Activated T-helper 9 cell treated with anti-CD3 and anti-CD28 coated beads, Interleukin-2, amount 50 U/mL, for 16 hours (primary cell): ENCODE measurements at places on chromosomes 16 and 17.

DNA sequence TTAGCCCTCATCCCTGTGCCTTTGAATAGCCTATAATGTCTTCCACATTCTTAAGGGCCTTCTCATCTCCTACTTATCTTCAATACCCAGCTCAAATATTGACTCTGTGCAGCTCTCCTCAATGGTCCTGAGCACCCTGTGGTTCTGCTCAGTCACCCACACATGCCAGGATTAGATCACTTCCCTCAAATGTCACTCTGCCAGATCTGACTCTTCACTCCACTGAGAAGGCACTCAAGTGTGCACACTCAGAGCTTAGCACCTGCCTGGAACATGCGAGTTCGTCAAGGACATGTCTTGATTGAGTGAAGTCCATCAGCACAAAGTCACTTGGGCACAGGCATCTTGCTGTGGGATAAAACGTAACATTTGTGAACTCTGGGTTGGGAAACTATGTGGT is 404.8 kb downstream of the CDH13 start:
- DNase-seq: no peak

- DNase-seq: no peak
Observed at GRCh38 chr17:74455821-74456220, 10.6 kb upstream of the CD300A start.

DNA sequence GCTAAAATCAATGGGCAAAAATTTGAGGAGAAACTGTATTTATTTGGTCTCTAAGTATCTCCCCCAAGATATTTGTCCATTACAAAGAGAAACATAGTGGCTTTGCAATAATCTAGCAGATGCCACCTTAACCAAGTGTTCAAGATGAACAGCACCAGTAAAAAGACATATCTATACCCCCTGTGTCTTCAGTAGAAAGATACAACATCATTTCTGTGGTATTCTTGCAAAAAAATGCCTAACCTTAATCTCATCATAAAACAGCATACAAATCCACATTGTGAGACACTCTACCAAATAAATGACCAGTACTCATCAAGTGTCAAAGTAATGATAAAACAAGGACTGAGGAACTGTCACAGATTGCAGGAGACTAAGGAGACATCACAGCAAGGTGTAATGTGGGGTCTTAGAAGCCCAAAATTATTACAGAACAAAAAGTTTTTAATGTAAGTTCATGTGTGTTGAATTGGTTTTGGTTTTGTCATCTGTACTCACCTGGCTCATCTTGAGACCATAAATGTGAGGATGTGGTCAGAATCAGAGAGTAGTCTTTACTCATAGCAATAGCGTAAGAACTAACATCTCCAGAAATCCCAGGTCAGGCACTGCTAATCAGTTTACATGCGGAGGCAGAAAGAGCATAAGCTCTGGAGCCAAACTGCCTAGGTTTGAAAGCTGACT is 77.2 kb downstream of the AATF start:
- DNase-seq: no peak

- DNase-seq: no peak
Observed at GRCh38 chr17:82921426-82921825, 81.6 kb upstream of the ZNF750 start.

- no peak for DNase-seq
Observed at GRCh38 chr17:56948491-56948890, 12.4 kb downstream of the COIL start.

- no peak for DNase-seq
Observed at GRCh38 chr17:14297161-14297851, 3.6 kb upstream of the HS3ST3B1 start.

DNA sequence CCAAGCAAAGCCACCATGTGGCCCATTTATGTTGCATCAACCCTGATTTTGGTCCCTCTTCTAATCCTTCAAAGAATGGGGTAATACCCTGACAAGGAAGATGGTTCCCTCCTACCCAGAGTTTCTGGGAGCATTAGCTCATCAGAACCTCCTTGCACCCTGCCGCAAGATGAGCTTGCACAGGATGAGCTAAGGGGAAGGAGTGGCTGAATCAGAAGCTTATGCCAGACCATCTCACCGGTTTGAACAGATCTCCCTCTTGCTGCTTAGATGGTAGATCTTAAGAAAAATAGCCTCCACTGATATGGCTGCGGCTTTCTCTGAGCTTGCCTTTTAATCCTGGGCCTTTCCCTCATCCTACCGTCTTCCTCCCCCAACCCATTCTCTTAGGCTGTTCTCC is 175.1 kb downstream of the SOX9 start:
- DNase-seq: no peak

DNA sequence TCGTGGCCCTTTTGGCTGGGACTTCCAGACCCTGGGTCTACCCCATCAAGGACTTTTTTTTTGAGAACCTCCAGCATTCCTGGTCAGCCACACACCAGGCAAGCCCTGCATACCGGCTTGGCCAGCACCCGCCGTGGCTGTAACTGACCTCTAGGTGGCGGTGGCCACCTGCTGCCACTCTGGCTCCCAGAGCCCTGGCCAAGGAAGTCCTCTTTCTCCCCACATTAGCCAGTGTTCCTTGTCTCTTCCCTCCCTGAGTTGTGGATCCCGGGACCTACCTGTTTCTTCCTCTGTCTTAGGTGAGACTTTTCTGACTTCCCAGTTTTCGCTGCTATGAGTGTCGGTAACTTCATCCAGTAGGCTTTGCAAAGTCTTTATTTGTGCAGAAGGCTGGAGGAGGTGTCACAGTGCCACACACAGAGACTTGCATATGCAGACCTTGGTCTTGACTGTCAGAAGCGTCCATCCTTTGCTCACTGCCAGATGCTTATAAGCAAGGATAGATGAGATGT is 348.3 kb downstream of the CPPED1 start:
- no peak for DNase-seq

DNA sequence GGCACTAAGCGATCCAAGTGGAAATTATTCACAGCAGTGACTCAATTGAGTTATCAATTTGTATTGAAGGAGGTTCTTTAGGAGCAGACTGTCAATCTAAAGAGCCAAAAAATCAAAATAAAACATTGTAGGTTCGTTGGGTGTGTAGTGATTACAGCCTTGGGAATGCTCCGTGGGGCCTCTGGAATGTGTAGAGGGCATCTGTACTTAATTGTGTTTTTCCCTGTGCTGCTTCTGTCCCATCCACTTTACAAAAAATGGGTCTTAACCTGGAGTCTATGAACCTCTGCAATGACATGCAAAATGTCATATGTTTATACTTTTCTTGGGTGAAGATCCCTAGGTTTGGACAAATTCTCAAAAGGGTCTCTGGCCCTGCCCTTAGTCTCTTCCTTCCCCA is 215.1 kb downstream of the CCDC182 start:
- DNase-seq: no peak

- DNase-seq: no peak
Observed at GRCh38 chr17:77540975-77541374, 400.2 kb downstream of the SEC14L1 start.

GRCh38 chr16:27841061-27841801 is 222.3 kb downstream of the GSG1L start:
- DNase-seq: no peak

DNA sequence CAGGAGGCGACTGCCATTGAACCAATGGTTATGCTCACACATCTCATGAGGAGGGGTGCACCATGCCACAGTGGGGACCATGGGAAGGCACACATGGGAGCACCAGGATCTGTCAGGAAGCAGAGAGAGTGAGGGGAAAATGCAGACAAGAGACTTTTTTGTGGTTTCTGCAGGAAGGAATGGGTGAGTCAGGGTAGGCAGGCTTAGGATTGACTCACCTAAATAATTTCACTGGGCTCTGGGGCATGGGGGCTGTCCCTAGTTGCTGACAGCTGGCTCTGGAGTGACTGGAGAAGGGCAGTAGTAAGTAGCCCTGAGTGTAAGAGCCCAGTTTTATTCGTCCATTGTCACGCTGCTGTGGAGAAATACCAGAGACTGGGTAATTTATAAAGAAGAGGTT is 202.4 kb downstream of the AXIN2 start:
- no peak for DNase-seq

GRCh38 chr17:17300624-17301568 is 2.3 kb upstream of the NT5M start:
- DNase-seq: peak; percentile 43

DNA sequence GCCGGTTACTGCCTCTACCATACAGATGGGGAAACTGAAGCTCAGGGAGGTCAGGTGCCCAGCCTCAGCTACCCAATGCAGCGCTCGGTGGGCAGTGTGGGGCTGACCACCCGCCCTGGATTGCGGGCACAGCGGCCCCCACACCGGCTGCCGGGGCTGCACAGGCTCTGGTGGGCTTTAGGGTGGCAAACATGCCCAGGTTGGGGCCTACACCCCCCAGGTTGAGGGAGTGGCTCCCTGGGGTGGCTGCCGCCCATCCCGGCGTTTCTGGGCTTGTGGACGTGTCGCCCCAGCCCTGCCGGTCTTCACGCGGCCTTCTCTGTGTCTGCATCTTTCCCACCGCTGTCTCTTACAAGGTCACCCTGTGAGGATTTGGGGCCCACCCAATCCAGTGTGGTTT is 40.9 kb upstream of the SSTR5 start:
- DNase-seq: no peak

DNA sequence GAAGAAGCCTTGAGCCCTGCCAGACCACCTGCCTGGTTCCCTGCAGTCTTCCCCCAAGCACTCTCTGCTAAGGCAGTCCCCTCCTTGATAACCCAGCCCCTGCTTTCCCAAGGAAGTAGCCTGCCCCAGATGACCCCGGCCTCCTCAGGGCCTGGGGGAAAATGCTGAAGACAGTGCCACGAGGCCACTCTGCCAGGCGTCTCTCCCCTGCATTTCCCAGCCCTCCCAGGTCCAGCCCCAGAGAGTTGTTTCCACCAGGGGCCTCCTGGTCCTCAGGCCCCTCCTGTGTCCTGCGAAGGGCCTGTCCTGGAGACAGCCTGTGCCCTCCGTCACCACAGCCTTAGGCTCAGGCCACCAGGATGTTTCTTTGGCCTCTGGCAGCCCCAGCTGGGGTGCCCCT is 96.4 kb downstream of the CCDC182 start:
- no peak for DNase-seq

- no peak for DNase-seq
Observed at GRCh38 chr17:3777366-3778120, 23.4 kb downstream of the ITGAE start.

DNA sequence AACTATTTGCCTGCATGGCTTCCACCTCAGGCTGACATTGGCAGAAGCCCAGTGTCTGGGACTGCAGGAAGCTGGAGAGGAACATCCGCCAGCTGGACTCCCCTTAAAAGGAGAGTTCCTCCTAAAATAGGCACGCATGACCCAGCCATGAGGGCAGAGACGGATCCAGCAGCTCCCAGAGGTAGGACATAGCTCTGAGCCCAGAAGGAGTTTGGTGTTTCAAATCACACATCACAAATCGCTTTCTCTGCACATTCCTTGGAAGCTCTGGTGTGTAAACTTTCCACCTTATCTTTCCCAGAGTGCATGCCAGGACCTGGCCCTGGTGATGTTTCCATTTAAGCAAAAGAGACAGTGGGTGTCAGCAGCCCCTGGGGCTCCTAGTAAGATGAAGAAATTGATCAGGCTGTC is 231.1 kb upstream of the CDH5 start:
- DNase-seq: no peak

DNA sequence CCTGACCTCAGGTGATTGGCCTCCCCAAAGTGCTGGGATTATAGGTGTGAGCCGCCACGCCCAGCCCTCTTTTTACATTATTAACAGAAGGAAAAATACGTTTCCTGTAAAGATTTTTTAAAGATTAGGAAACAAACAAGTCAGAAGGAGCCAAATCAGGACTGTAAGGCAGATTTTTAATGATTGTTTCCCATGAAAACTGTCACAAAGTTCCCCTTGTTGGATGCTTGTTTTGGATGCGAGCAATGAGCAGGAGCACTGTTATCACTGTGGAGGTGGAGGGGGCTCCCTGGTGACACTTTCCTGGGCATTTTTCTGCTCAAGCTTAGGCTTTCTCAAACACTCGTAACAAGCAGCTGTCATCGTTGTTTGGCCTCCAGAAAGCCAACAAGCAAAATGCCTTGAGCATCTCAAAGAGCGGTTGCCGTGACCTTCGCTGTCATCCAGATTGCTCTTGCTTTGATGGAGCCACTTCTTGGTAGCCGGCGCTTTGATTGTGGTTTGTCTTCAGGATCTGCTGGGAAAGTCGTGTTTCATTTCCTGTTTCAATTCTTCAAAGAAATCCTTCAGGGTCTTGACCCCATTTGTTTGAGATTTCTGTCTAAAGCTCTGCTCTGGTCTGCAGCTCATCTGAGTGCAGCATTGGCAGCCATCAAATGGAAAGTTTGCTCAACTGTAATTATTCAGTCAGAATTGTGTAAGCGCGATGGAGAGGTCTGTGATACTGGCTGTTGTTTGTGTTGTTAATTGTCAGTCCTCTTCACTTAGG is 128.7 kb downstream of the RPTOR start:
- DNase-seq: no peak

DNA sequence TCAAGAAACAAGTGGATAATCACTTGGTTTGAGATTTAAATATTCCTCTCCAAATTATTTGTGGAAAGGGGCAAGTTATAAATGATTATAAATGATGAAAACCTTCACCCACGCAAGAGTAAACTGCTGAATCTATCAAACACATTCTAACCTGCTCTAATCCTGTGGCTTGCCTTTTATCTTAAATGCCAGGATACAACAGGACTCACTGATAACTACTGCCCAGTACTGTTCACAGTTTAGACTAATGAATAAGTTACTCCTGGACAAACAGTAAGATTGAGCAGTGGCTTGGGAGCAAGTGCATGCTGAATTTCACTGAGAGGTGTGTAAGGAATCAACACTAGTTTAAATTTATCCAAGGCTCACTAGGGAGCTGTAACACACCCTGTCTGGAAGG is 31.1 kb downstream of the IGF2BP1 start:
- no peak for DNase-seq

DNA sequence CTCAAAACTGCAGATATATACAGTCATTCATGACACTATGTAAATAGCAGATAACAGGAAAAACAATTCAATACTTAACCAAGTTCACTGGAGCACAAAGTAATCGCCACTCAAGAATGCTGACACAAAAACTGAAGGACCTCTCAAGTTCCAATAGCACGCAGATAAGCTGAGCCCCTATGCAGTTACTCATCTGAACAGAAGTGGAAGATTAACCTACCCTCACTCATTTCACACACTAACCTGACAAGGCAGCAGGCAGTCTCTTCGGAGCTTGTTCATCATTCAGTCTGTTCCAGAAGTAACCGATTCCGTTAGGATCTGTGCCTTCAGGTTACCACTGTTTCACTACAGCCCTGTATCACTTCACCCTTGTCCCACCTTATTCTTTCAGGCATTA is 6.0 kb downstream of the HELZ start:
- no peak for DNase-seq

GRCh38 chr16:4283441-4283840 is 10.6 kb upstream of the TFAP4 start:
- DNase-seq: no peak

DNA sequence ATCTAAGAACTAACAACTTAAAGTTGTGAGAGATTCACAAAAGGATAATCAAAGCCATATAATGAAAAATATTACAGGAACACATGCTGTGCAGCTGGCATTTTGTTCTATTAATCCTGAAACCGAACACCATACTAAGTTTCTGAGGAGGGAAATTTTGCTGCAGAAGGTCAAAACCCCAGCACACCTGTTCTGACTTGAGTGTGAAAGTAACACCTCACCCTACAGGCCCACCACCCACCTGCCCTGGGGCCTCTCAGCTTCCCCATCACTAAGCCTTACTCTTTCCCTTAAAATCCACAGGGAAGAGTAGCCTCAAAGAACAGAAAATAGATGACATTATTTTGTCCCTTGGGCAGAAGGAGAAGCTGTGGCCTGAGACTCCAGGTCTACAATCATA is 44.8 kb downstream of the STAT5A start:
- no peak for DNase-seq

GRCh38 chr17:69539274-69539673 is 124.8 kb downstream of the MAP2K6 start:
- no peak for DNase-seq
